ENCODE measurements at places on chromosomes 2 and 18.

GRCh38 chr2:172742931-172743540 is 7.4 kb downstream of the RAPGEF4 start:
- peak; percentile 56 for DNase-seq

DNA sequence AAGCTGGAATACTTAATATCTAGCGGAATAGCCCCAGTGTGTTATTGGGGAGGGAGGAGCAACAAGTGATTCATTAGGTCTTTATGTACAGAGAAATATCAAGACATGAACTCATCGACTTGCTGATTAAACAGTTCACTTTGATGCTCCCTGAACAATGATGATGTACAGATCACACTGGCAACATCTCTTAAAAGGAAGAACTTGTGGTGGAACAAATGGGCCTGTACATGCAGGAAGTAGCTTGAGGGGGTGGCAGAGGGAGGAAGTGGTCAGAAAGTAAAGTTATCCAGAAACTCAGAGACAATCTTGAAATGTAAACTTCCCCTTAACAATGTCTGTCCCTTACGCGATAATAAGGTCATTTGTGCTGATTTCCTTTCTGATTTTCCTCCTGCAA is 90.5 kb downstream of the NXPH2 start:
- no peak for DNase-seq

GRCh38 chr2:22854588-22854987 is 530.4 kb upstream of the KLHL29 start:
- DNase-seq: no peak

DNA sequence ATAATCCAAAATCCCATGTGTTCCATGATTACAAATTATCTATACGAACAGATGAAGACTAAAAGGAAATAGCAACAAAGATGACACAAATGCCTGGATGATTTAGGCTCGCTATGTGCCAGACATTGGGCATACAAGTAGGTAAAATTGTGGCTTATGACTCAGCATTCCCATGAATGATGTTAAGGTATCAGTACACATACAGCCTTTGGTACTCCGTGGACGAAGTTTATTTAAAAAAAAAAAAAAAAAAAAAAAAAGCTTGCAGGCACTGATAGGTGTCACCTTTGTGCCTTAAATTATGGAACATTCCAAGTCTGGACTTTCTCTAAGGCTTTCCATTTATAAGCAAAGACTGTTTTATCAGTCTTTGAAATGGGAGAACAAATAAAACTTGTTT is 2.7 kb downstream of the CHAC2 start:
- no peak for DNase-seq

DNA sequence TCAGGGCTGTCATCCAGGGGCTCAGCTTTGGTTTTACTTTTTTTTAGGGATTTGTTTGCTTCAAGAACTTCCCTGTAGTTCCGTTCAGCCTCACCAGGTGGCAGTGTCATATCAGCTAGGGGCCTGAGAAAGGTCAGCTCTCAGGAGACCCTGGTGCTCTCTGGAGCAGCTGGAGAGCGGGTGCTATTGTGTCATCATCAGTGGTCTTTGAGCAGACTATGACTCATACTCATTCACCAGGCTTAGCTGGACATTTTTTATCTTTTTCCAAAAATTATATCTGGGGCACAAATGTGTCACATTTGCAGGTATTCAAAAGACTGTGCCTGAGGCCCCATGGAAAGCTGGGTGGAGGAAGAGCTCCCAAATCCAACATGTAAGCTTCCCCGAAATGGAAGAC is 24.4 kb downstream of the ZNF892 start:
- DNase-seq: peak; percentile 73

- DNase-seq: no peak
These were observed 306.0 kb upstream of the EPC2 start for GRCh38 chr2:148338541-148338940.

- no peak for DNase-seq
These were observed 65.9 kb upstream of the CPO start for GRCh38 chr2:206873423-206873822.

DNA sequence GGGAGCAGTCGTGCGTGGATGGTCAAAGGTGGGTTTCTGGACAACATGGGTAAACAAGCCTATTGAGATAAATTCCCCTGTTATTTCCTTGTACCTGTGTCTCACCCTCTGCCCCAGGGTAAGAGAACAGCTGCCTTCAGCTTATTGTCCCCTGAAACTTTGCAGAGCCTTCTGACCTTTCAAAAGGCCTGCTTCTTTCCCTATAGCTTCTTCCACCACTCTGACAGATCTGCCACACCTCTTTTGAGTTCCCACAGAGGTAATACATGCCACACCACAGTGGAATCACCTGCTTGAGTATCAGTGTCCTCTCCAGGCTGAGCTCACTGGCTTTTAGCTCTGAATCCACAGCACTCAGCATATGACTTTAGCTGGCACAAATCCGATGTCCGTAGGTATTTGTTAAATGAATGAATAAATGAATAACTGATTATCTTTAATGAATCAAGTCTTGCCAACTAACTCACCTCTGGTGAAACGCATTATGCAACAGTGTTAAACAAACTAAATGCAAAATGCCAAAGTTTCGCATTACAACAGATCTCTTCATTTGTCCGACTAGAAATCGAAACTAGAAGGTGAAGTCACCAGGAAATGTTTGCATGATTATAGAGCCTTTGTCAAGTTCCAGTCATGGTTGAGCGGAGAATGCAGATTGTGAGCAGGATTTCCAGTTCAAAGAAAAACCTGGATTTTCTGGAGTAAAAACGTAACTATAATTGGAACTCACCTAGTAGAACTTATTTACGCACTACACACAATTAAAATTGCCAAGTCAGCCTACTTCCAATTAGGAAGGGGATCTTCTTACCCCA is 16.4 kb downstream of the DYNAP start:
- no peak for DNase-seq

GRCh38 chr2:134372611-134373131 is 118.8 kb downstream of the MGAT5 start:
- DNase-seq: no peak

DNA sequence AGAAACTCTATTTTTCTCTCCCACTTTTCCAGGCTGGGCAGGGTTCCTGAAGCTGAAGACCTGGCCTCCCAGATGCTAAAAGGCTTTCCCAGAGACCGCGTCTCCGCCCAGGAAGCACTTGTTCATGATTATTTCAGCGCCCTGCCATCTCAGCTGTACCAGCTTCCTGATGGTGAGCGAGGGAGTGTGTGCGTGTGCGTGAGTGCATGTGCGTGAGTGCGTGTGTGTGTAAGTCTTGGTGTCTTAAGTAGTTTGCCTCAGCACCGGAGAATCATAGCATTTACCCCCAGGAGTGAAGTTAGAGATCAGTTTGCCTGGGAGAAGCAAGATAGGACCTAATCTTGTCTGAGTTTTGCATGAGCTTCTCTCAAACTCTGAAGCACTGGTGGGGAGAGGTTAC is 73.7 kb downstream of the CDK15 start:
- DNase-seq: no peak

Measured in SHP77 (cell line).